ENCODE measurements at places on chromosomes 2 and 18.

DNA sequence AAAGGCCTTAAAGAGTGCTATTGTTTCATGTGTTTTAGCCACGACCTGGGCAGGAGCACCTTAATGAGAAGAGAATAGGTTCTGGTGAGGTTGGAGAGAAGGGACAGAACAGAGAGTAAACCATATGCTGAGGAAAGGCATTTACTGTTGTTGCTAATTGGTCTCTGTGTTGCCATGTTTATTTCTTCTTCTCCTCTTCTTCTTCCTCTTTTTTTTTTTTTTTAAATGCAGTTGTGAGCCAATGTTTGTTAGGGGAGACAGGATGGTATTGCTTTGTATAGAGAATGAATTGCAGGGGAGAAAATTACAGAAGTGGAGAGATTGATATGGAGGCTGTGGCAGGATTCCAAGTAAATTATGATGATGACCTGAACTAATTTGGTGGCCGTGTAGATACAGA is 2.6 kb downstream of the SCN9A start:
- no peak for DNase-seq

DNA sequence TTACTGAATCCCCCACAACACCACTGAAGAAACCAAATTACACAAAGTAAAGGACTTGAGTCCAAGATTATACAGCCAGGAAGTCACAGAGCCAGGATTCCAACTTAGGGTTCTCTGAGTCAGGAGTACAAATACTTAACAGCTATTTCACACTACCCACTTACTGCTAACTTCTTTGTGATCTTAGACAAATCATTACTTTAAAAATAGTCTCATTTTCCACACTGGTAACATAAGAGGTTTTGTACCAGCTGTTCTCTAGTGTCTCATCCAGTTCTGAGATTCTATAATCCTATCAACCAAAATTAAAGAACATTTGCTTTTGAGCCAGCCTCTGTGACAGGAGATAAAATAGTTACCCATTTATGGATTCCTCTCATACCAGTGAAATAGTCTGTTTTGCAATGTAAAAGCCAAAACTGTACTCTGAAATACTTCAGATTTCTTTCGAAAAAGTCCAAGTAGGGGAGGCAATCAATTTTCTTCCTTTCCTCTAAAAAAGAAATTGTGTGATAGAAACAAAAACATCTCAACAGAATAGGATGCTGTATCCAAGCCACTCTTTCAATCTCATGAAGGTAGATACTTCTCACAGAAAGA is 157.6 kb downstream of the LRATD1 start:
- DNase-seq = no peak

DNA sequence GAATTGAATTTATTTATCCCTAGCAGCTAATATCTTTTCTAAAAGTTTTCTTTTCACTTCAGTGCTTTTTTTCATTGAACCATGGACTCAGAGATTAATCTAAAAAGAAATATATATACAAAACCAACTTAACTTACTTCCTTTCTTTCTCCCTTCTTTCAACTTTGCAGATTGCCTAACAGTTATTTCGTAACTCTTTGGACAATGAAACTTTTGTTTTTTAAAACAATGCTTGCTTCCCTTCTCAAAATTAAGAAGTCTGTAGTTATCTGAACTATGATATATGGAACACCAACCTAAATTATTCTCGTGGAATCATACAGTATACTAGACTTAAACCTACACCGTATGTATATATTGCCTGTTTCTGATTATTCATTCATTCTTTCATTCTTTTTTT is 62.9 kb downstream of the MIB1 start:
- DNase-seq = no peak

- no peak for DNase-seq
Measured at GRCh38 chr2:40760071-40760666, 308.3 kb upstream of the SLC8A1 start.

- DNase-seq = no peak
Measured at GRCh38 chr2:67374481-67374880, 22.7 kb upstream of the ETAA1 start.

- DNase-seq = no peak
Measured at GRCh38 chr2:60317844-60318243, 235.6 kb downstream of the BCL11A start.

DNA sequence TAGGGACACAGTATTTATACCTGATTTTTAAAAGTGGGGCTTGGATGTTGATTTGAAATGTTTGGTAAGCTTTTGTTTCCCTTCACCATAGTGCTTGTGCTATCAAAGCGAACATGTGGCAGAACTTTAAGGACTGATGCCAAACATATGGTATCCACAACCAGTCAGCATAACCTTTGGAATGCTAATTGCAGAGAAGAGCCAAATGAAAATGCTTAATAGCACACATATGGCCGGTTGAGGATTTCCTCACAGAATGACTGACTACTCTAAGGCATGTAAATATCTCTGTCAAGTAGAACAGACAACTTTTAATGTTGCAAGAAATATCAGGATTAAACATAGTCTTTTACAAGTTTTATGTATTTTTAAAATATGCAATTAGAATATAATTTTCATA is 120.9 kb upstream of the COL3A1 start:
- no peak for DNase-seq

DNA sequence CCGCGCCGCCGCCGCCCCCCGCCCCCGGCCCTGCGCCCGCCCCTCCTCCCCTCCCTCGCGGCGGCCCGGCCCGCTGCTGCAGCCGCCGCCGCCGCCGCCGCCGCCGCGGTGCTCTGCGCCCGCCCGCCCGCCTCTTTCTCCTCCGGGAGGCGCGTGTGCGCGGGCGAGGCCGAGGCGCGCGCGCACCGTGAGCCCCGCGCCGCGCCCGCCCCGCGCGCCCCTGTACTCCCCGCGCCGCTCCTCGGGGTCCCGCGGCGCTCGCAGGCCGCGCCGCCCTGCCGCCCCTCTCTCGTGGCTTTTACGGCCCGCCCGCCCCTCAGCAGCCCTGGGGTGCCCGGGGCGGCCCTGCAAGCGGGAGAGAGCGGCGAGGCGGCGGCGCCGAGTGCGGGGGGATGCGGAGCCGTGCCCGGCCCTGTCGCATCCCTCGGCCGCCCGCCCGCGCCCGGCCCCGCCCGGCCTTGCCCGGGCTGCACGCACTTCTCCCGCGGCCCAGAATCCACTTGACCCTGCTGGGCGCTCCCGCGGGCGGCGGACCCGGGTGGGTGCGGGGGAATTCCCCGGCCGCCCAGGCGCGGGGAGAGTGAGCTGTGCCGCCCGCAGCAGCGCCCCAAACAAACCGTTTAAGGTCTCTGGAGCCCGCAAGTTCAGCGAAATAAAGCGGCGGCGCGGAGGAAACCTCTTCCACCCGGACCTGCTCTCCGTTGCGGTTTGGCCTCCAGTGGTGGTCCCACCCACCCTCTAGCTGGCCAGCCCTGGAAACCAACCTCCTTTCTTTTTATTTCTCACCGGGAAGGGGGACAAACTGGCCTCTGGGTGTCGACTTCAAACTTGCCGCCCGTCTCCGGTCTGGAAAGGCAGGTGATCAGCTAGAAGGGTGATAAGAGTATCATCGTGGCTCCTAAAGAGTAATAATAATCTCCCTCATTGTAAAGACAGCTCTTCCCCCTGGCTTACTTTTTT is 37.4 kb downstream of the AFF3 start:
- no peak for DNase-seq

DNA sequence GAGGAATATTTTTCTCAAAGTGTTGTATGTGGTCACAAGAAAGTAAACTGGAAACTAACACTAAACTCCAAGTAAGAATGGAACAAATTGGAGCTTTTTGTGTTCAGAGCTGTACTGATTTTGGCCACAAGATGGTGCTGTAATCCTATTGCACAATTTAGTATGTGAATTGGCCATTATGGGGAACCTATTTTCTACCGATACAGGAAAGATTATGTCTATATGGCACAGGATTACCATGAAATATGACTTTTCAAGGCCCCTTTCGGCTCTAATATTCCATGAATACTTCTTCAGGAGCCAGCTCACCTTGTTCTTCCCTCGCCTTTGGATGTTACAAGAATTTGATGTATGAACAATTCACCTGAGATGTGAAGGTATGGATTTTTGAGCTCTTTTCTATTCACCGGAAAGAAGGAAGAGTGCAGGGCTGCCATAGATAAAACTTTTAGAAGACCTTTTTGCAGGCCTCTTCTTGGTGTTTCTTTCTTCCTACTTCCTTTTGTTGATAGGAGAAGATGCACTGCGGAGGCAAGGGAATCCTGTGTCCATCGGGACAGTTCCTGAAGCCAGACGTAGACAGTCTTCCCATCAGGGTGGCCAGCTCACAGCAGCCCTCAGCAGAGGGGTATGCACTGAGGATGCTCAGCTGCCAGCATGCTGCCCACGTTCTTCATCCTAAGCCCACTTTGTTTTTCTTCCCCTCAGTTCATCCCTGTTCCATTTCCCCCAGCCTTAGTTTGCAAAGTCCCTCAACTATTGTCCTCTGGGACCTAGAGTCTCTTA is 13.3 kb downstream of the MRPL44 start:
- DNase-seq = no peak

DNA sequence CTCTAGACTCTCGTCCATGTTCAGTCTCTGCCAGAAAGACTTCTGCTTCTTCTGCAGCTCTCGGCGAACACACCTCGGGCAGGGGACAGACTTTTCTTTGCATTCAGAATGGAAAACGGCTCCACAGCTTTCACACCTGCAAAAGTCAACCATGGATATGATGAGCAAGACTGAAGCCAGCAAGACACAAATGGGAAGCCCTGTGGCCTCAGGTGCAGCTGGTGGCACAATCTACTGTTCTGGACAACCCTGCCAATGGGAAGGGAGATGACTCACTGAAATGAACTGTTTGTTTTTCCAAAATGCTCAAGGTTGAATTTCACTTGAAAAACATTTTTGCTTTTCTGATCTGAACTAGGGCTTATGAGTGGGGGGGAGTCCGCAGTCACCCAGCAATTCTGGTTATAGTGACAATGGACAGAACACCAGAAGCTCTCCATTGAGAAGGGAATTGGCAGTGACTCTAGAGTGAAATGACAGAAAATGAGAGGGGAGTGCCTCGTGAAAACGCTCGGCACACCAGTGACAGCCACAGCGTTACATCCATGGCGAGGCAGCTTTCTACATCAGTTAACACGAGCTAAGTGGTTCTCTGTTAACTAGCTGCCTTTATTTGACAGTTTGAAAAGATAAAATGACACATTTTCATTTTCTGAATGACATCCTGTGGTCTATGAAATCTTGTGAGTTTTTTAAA is 58.8 kb upstream of the FZD5 start:
- no peak for DNase-seq

DNA sequence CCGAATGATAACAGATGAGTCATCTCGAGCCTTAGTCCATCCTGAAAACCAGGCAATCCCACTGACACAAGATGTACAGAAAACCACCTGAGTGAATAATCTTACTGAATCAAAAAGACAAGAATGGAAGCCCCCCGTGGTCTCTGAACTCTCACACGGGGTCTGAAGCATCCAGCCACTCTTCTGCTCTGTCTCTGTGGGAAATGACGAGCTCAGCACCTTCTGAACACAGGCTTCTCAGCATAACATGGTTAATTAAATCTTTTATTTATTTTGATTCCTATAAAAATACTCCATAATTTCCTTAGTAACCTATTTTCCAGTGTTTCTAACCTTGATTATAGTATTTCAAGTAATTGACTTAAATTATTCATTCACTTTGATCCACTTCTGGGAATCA is 203.7 kb downstream of the TMEM163 start:
- no peak for DNase-seq

DNA sequence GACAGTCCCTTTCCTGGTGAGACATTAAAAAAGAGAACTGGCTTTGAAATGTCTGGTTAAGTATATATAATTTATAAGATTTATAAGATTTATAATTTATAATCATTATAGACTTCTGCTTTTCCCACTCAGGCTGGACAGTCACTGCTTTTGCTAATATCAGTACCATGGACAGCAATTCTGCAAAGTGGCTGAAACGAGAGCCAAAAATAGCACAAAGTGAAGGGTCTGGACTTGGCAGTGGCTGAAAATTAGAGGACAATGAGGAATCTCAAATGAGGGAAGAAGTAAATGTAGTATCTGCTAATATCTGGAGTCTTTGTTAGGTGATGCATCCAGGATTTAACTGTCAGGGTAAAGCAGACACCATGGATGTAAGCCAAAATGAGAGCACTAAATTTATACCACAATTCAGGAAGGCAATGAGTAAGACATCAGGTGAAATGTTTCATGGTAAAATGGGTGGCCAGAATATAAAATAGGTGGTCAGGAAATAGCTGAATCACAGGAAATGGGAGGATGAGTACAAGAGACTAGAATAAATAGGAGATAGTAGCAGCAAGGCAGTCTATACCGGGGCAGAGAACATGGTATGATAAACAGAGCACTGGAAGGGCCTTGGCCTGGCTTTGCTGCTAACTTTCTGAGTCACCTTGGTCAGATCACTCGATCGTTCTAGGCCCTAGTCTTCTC is 39.6 kb upstream of the BOD1L2 start:
- no peak for DNase-seq

GRCh38 chr2:166314022-166314759 is 61.6 kb downstream of the SCN9A start:
- no peak for DNase-seq

DNA sequence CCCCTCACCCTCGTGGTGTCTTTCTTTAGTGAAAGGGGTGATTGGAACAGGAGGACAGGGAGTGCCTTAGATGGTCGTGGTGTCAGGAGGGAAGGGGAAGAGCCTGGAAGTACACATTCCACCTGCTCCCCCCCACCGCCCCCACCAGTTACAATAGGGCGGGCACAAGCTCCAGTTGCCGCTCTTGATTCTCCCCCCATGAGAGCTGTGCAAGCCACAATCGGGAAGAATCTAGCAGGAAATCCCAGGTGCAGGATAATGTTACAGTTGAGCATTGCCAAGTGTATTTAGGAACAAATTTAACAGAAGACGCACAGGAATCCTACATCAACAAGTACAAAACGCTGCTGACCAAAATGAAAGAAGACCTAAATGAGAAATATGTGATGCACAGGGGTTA is 73.6 kb downstream of the ASAP2 start:
- no peak for DNase-seq

GRCh38 chr18:13406736-13407135 is 188.2 kb downstream of the LDLRAD4 start:
- DNase-seq = no peak

- no peak for DNase-seq
Measured at GRCh38 chr18:51614033-51614432, 416.6 kb upstream of the MEX3C start.

DNA sequence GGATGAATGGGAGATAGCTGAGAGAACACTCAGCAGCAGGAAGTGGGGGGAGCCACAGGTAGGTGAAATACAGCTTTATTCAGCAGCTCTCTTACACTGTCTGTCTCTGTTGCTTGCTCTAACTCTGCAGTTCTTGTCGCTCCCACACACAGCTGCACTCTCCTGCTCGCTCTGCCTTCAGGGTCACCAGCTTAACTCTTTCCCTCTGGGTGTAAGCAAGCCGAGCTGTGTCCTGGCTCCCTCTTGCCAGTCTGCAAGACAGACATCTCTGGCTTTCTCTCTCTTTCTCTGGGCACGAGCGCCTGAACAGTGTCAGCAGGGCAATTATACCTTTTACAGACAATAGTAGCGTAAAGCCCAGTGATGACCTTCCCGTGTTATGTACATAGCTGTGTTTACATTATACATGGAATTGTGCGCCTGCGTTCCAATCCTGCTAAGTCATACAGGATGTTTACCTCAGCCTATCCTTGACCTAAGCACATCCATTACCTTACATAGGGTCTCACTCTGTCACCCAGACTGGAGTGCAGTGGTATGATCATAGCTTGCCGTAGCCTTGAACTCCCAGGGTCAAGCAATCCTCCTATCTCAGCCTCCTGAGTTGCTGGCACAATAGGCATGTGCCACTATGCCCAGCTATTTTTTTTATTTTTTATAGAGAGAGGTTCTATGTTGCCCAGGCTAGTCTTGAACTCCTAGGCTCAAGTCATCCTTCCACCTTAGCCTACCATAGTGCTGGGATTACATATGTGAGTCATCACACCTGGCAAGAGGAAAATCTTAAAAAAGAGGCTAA is 57.8 kb upstream of the CHN1 start:
- no peak for DNase-seq

- no peak for DNase-seq
Measured at GRCh38 chr2:58688813-58689212, 447.7 kb upstream of the FANCL start.
